ENCODE measurements at places on chromosomes 1 and 21. TPM values are rescaled to one million over a fixed set of nuclear protein-coding genes. Genes with fewer than 3 reads are reported as not detected.

GRCh38 chr1:92843046-92843423 is 11.2 kb downstream of the RPL5 start:
- no peak for DNase-seq

Gene CYP4X1
- total RNA-seq, result 1.6 TPM

Gene CHRNB2
- total RNA-seq, result under 0.01 TPM

- DNase-seq, result no peak
Observed at GRCh38 chr1:29322861-29323585, 86.7 kb downstream of the PTPRU start.

DNA sequence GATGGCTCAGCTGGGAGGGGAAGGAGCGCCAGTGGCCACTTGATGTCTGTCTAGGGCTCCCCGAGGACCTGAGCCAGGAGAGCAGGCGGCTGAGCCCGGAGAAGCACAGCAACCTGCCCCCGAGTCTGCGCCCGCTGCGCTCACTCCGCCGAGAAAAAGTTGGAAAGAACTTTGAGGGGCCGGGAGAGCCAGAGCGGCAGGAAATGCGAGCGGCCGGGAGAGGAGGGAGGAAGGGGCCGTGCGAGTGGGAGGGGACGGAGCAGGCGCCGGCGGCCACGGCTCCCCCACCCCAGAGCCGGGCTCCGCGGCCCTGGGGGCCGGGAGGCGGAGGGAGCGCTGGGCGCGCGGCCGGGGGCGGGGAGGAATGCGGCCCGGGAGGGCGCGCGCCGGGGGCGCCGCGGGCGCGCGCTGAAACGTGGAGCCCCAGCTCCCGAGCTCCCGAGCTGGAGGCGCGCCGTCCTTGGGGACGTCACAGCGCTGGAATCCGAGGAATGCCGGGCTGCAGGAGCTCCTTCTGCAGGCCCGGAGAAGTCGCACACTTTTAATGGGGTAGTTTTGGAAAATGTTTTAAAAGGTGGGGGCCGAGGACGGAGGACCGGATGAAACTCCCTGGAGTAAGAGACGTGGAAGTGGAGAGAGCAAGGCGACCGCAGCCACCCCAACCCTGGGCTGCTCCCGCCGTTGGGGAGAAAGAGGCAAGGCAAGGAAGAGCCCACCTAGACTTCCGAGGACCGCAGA is at the start of gene PTPN14:
Gene PTPN14, minus strand, starts transcription at position 167 of the 738 bp plus-strand sequence. CDS start 86,799 bp downstream, outside the sequence.
- peak; percentile 87 for DNase-seq

GRCh38 chr1:115722221-115722620 is 46.3 kb downstream of the CASQ2 start:
- DNase-seq, result no peak

Gene PSMB2
- total RNA-seq, result 28.8 TPM

DNA sequence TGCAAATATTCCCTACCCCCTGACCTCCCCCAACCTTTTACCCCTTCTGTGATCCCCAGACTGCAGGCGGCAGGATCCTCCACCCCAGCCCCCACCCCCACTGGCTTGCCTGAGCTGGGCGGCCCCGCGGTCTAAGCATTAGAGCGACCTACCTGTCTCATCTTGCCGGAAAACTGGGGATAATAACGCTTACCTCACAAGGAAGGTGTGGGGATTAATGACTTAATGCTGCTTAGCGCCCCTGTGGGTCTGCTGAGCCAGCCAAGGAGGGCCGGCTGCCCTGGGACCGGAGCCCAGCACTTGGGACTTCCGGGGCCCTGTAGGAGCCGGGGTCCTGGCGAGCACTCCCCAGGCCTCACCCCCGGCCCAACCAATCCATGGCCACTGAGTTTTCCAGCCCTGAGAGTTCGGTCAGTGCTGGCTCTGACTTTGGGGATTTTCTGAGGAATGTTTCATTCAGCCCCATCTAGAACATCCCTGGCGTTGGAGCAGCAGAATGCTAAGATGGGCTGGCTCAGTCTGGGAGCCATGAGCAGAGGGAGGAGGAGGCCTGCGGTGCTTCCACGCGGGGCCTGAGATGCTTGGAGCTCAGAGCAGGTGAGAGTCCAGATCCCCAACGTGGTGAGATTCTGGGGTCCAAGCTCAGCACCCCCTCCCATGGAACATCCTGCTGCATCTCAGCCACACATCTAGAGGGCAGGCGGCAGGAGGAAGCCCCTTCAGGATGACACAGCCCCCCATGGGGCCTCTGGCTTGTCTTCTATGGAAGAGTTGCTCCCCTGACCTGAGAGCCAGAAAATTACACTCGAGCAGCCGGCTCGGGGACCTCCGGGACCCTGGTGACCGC is 97.9 kb downstream of the RIPK4 start:
- no peak for DNase-seq

DNA sequence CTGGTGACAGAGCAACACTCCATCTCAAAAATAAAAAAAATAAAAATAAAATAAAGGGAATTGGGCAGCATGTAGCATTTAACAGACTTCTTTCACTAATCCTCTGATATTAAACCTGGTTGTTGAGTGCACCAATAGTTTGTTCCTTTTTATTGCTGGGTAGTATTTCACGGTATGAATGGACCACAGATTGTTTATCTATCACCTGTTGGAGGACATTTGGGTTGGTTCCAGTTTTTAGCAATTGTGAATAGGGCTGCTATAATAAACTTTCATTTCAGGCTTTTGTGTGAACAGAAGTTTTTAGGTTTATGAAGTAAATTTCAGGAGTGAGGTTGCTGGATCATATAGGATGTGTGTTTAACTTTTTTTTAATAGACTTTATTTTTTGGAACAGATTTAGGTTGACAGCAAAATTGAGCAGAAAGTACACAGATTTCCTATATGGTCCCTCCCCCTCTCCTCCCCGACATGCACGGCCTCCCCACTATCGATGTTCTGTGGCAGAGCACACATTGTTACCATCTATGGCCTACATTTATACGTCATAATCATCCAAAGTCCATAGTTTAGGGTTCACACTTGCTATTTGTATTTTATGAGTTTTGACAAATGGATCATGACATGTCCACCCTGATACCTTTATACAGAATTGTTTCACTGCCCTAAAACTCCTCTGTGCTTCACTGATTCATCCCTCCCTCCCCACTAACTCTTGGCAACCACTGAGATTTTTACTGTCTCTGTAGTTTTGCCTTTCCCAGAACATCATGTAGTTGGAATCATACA is 66.1 kb upstream of the TMPRSS2 start:
- DNase-seq, result no peak

DNA sequence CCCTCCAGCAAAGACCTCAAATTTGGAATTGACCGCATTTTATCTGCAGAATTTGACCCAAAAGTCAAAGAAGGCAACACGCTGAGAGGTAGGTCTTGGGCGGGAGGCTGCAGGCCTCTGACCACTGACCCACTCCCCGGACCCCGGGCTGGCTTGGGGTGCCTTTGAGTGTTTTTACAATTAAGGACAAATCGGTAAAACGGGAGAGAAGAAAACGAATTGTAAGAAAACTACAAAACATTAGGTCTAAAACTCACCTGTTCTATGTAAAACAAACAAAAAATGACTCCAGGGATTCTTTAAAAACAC is 1.1 kb downstream of the HLX start:
- no peak for DNase-seq

Gene HNRNPCL2
- total RNA-seq, result not detected

- peak; percentile 50 for DNase-seq
Observed at GRCh38 chr1:79293611-79294010, 287.1 kb upstream of the ADGRL4 start.

Gene FCRL6
- not detected for total RNA-seq

DNA sequence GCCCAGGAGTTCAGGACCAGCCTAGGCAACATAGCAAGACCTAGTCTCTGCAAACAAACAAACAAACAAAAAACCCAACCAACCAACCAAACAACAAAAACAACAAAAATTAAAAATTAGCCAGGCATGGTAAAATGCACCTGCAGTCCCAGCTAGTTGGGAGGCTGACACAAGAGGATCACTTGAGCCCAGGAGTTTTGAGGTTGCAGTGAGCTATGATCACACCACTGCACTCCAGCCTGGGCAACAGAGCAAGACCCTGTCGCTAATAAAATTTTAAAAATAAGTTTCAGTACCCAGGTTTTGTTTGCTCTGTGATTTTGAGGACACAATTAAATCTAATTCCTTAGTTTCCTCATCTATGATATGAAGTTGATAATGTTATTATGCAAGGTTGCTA is 201.3 kb downstream of the SLC45A1 start:
- DNase-seq, result no peak

DNA sequence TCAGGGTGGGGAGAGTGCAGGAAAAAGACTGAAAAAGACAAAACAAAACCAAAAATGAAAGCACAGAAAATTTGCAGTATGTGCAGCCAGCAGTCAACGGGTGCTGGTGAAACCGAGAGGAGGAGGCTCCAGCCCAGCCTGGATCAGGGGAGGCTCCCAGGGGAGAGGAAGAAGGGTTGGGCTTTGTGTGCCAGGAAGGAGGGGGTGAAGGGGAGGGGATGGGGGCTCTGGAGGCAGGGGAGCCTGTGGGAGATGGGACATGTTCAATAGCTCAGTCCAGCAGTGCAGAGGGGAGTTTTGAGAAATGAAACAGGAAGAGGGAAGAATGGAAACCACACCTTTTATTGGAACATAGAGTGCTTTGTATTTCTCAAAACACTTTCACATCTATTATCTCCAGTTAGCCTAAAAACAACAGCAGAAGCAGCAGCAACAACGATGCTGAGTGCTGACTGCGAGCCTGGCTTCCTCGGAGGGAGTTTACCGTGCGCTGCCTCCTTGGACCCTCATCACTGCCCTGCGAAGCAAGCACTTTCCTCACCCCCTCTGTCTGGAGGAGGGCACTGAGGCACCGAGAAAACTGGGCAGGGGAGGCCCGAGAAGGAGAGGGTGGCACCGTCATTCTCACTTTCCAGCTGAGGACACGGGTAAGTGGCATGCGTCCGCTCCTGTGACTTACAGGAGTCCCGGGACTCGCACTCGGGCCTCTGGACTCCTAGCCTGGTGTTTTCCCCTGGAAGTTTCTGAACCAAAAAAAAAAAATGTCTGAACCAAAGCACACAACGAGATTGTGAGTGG is 62.9 kb downstream of the MDM4 start:
- DNase-seq, result no peak

DNA sequence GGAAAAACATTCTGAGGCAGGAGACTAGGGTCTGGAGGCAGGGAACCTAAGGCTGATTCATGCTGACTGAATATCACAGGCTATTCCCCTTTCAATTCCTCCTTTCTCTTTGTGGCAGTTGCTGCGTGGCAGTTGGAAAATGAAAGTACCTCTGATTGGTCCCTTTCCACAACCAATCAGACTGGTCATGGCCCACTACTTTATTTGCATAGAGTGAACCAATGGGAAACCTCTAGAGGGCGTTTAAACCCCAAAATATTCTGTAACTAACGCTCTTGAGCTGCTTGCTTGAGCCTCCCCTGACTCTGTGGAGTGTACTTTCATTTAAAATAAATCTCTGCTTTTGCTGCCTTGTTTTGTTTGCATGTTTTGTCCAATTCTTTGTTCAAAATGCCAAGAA is 27.7 kb upstream of the VN1R5 start:
- no peak for DNase-seq

- no peak for DNase-seq
Observed at GRCh38 chr1:217542136-217542777, 88.6 kb downstream of the GPATCH2 start.

DNA sequence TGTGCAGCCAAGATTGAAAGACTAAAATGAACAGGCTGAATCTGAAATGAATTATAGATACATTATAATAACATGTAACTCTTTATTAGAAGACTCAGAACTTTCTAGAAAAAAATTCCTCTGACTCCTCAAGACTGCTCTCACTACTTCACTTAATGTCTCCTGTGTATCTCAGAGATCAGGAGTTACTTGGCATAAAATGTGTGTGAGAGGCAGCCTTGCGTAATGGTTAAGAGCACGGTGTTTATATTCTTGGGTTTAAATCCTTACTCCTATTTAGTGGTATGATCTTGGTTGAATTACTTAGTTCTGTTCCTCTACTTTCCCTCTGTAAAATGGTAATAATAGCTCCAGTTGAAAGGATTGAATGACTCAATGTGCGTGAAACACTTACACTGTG is 634.9 kb downstream of the LTN1 start:
- DNase-seq, result no peak

- peak; percentile 57 for DNase-seq
Observed at GRCh38 chr1:172897738-172898137, 153.0 kb downstream of the TNFSF18 start.

DNA sequence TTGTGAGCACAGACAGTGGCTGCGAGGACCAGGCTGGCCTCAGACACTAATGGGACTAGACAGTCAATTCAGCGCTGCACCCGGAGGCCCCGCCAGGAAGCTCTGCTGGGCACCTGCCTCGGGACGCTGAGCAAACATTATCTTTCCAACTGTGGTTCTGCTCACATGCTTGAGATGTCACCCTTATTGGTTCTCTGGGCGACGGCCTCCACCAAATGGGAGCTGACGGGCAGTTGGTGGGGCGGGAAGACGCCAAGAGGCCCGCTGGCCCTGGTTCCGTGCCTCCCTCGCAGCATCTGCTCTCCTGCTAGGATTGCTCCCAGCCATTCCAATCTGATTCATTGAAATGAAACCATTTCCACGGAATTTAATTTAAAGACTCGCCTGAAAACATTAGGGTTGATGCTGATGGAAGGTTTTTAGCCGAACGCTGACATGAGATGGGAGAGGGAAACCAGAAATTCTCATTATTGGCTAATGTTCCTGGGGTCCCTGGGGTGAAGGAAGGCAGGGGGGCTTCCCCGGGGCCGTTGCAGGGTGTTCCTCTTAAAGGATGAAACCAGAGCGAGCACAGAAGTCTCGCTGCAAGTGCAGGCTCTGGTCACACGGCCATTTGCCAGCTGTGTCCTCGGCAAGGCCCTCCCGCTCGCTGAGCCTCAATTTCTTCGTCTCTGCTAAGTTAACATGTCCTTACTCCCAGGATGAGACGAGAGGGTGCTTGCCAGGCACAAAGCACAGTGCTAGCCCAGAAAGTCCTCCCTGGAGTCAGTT is 512.2 kb downstream of the NPHP4 start:
- no peak for DNase-seq

DNA sequence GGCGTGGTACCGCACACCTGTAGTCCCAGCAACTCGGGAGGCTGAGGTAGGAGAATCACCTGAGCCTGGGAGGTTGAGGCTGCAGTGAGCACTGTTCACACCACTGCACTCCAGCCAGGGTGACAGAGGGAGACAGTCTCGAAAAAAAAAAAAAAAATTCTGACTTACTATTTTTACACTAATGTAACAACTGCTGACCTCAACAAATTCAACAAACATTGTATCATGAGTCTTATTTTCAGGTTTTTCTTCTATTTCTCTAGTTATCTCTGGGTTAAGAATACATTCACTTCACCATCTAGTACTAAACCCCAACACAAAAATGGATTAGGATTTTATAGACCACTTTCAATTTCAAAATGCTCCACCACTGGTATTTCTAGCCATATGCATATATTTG is 72.9 kb downstream of the UBR4 start:
- DNase-seq, result no peak

DNA sequence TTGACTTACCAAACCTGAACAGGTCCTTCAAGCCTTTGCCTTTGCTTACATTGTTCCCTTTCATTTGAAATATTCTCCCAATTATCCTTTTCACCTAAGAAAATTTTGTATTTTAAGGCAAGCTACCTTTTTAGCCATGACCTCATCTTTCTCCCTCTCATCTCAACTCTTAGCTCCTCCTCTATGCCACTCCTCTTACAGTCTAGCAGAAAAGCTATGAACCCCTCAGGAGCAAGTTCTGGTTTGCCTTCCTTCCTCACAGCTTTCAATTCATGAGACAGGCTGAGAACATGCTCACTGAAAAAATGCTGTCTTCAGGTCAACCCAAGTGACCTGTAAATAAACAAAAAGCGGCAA is 8.3 kb upstream of the MUTYH start:
- DNase-seq, result no peak

- no peak for DNase-seq
Observed at GRCh38 chr21:35559829-35560225, 500.5 kb downstream of the SETD4 start.

Gene KCNT2
- 2.5 TPM for total RNA-seq
